NCI-H187 treated with DMSO at 0.1 percent for 48 hours (cell line): ENCODE measurements at places on chromosomes 16 and 17.

DNA sequence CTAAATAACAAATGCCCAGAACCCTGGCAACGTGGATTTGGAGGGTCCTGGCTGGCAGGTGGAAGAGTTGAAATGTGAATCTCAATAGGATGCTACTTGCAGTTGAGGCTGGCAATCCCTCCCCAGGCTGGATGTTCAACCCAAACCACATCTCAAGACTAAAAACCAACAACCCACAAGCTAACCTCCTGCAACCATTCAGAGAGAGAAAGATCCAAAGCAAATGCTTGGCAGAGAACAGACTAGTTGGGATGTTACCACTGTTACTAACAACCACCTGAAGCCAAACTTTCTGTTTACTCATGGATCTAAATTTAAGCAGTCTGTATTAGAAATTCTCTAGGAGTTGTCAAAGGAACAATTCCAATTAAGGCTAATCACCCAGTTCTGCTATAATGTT is 27.9 kb downstream of the SMG6 start:
- no peak for DNase-seq

DNA sequence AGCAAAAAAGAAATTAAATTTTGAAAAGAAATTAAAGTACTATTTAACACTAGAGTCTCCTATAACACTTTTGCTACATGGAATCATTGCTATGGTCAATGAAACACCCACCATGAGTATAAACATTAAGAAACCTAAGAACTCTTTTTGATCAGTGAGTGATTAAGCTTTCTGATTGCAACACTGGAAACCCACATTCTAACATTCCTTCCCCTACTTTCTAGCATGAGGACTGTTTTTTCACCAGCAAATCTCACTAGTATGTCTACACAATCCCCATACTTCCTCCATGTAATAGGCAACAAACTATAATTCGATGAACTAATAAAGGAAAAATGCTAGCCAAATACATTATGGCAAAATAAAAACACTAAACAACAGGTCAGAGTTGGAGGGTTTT is 54.7 kb downstream of the SKAP1 start:
- DNase-seq: no peak

GRCh38 chr16:50520451-50521245 is 27.5 kb upstream of the NKD1 start:
- no peak for DNase-seq

GRCh38 chr16:77306075-77306474 is 106.9 kb downstream of the SYCE1L start:
- DNase-seq: no peak

DNA sequence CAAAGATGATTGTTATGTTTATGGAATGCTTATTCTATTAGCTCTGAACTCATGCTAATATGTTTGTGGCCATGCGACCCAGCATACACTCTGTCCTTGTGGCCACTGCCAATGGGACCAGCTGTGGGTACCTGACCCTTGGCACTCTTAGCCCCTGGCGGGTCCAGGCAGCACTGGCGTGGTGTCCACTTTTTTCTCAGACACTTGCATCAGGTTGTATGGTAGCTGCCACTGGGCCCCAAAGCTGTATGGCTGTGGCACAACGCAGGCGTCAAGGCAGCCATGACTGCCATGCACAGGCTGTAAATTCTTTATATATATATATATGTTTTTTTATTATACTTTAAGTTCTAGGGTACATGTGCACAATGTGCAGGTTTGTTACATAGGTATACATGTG is 12.2 kb upstream of the WNT9B start:
- no peak for DNase-seq

DNA sequence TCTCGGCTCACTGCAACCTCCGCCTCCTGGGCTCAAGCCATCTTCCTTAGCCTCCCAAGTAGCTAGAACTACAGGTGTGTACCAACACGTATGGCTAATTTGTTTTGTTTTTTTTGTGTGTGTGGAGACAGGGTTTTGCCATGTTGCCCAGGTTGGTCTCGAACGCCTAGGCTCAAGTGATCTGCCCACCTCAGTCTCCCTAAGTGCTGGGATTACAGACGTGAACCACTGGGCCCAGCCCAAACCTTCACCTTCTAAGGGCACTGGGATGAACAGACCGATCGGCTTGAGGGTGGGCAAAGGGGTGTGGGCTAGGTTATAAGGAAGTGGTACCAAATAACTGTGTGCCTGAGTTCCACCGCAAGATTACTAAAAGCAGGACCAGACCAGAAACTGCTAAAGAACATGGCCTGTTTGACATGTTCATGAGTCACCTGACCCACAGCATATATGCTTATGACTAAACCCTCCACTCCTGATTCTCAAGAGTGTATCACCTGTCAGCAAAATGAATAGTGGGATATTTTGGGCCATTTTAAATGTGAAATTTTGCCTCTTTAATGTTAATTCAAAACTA is 8.1 kb downstream of the TMEM97 start:
- DNase-seq: no peak

DNA sequence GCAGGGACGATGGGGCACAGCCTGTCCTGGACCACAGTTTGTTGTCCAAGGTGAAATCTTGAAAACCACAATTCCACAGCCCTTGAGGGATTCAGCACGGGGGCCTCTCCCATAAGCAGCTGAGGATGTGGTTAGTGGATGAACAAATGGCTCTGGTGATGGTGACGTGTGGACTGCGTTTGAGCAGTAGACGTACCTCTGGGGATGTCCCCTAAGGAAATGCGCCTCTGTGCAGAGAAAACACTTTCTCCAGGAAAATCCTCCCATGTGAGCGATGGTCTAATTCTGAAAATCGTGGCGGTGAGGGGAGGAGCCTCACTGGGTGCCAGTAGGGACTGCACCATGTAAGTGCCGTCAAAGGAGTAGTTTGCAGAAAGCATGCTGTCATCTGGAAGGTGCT is 2.7 kb upstream of the SEPTIN12 start:
- no peak for DNase-seq

DNA sequence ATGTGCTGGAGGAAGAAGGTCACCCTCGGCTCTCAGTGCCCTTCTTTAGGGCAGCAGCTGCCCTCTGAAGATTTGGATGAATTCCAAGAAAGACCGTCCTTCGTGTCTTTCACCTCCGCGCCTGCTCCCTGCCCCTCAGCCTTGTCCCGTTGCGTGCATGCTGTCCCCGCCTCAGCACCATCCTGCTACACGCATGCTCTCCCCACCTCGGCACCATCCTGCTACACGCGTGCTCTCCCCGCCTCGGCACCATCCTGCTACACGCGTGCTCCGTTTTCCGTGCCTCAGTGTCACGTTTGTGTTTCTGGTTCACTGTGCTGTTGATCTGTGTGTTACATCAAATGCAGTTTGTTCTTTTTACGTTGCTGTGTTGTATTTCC is 13.5 kb downstream of the ACSF3 start:
- DNase-seq: no peak

GRCh38 chr17:75457047-75457654 is 716 bp downstream of the TMEM94 start:
- DNase-seq: no peak

GRCh38 chr16:77556201-77556873 is 121.5 kb upstream of the ADAMTS18 start:
- DNase-seq: no peak

DNA sequence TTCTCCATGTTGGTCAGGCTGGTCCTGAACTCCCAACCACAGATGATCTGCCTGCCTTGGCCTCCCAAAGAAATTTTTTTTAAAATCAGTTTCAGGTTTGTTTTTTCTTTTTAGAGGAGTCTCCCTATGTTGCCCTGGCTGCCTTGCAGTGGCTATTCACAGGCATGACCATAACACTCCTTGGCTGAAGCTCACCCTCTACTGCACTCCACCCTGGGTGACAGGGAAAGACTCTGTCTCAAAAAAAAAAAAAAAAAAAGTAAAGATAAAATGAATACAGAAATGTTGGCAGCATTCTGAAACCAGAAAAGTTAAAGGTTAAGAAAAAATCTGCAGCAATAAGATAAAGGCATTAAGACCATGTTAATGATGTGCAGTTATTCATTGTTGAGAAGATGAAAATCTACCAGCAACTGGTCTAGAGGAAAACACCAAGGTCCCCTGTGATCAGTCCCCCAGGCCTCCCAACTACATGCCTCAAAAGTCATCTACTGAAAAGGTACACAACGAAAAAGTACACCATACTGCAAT is 15.1 kb downstream of the YWHAE start:
- DNase-seq: no peak

DNA sequence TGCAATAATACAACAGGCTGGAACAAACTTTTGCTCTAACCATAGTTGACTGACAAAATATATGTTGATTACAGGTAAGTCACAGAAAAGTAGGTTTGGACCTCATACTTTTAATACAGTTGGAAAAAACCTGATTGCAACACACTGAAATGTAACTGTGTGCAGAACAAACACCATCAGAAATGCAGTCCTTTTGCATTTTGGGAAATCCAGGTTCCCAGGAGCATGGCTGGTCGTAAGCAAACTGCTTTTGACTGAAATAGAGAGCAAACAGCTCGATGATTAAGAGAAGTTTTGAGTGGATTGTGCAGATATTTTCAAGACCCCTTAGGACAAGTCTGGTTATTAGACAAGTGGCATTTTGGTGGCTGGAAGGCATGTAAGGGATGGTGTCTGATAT is 8.0 kb downstream of the IGF2BP1 start:
- no peak for DNase-seq

GRCh38 chr16:78375055-78375679 is 275.7 kb downstream of the WWOX start:
- no peak for DNase-seq

GRCh38 chr17:41967141-41967920 is 736 bp downstream of the CNP start:
- no peak for DNase-seq

GRCh38 chr17:82524540-82524939 is 5.0 kb downstream of the FOXK2 start:
- DNase-seq: no peak

- no peak for DNase-seq
Observed at GRCh38 chr16:25034911-25035310, 19.7 kb upstream of the ARHGAP17 start.

DNA sequence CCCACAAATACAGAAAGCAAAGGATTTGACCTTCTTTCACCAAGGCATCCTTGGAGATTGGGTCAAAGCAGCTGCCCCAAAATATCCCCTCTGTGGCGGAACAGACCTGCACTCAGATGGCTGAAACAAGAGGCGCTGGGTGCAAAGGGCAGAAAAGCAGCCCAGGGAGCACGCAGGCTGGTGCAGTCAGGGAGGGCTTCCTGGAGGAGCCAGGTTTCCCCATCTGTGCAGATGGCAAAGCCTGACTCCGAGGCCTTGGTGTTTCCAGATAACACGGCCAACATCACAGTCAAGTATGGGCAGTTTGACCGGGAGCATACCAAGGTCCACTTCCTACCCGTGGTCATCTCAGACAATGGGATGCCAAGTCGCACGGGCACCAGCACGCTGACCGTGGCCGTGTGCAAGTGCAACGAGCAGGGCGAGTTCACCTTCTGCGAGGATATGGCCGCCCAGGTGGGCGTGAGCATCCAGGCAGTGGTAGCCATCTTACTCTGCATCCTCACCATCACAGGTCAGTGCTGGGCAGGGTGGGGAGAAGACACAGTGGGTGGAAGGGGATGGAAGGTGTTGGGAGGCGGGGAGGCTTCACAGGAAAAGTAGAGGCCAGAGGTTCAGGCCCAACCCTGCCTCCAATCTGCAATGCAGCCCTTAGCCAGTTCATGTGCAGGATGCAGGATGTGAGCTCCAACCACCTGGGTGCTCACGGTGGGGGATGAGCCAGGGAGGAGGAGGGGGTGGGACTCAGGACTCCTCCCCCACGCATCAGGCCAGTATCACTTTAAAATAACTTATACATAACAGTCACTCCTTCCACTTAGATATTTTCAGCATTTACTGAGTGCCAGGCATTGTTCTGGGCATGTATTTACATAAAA is 26.4 kb upstream of the BEAN1 start:
- DNase-seq: no peak
